Fibroblast of skin of left quadriceps (primary cell): ENCODE measurements at places on chromosomes 2 and 18.

- DNase-seq: no peak
These were observed 139.4 kb downstream of the AKAIN1 start for GRCh38 chr18:5057386-5058348.

GRCh38 chr2:220041447-220041846, 414.0 kb downstream of the SLC4A3 start:
- no peak for DNase-seq

GRCh38 chr2:162113776-162114168, 38.3 kb downstream of the GCG start:
- DNase-seq: peak; percentile 41

GRCh38 chr2:2464094-2464493, 133.0 kb upstream of the MYT1L start:
- DNase-seq: no peak

DNA sequence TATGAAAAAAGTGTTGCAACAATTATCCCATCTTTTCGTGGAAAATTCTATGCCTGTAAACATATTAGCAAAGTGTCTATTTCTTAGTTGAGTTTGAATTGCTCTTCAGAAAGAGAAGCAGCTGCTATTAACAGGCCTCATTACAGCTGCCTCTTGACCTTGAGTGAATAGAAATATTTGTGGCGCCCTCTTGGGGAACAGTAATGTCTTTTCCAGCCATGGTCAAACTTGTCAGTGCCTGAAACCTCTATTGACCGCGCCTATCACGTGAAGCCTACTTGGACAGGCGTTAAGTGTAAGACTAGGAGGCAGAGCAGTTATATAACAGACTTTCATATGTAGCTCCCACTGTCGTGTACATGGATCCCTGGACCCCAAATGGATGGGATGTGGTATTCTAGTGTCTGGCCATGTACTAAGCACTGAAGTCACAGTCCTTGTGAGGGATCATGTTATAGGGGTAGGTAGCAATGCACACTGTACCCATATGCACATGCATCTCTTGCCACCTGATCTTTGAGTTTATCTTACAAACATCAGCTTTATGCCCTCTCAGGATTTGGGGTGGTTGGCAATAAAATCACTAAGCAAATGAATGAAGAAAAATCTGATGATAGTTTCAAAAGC, 245.0 kb downstream of the PTGR3 start:
- no peak for DNase-seq

GRCh38 chr2:214593727-214594126, 182.9 kb downstream of the VWC2L start:
- DNase-seq: peak; percentile 42

DNA sequence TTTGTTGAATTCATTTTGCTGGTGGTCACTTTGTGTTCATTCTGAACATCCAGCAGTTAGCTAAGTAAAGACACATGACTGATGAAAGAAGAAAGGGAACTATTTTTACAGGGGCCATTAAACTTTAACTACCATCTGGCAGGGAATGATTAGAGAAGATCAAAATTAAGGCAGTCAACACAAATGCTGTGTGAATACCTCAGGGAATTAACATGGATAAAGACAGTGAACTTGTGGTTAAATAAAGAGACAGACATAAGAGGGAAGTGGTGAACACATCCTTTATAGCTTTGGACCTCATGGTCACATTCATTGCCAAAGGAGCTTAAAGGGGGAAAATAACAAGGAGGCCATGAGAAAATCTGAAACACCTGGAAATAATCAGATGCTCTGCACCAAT, 52.6 kb upstream of the ATP5MC3 start:
- DNase-seq: peak; percentile 65

GRCh38 chr2:20197192-20197591, 27.7 kb downstream of the SDC1 start:
- DNase-seq: no peak

DNA sequence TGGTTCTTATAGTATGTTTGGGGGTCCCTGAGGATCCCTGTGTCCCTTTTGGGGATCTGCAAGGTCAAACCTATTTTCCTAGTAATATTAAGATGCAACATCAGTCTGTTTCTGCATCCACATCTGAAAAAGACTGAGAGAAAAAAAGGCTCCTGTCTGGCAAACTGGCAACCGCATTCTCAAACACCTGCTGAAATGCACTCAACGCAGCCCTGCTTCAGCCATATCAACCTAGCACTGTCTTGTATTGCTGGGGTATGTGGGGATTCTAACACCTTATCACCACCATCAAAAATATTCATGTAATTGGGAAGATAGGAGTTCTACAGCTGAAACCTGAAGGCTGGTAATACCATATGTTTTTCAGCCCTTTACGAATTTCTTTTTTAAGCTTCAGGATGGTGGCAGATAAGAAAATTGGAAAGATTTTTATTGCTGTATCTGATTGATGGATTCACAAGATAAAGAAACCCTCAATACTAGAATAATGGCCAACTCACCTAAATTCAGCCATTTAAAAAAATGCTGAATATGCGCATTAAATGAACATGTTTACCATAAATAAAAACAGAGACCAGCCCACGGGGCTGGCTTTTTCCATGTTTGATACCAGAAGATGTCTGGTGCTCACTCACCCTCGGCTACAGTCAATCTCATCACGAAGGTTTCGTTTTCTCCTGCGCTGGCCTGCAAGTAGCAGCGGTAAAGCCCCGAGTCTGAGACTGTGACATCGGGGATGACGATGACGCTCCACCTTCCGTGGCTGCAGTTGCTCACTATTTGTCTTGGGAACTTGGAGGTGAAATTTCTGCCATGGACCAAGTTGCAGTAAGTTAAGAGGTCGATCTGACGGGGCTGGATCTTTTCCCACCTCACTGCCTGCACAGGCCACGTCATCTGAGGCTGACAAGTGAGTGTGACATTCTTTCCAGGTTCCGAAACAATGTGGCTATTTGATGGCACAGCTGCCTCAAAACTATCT, 52.3 kb downstream of the CD226 start:
- DNase-seq: no peak

GRCh38 chr18:27713738-27714095, 463.2 kb downstream of the CDH2 start:
- peak; percentile 87 for DNase-seq

- no peak for DNase-seq
These were observed 19.6 kb downstream of the GPR35 start for GRCh38 chr2:240644859-240645301.

- DNase-seq: no peak
These were observed 17.7 kb upstream of the ACOXL start for GRCh38 chr2:110714452-110715224.

- DNase-seq: no peak
These were observed 750.2 kb downstream of the CCDC85A start for GRCh38 chr2:56933976-56934375.

DNA sequence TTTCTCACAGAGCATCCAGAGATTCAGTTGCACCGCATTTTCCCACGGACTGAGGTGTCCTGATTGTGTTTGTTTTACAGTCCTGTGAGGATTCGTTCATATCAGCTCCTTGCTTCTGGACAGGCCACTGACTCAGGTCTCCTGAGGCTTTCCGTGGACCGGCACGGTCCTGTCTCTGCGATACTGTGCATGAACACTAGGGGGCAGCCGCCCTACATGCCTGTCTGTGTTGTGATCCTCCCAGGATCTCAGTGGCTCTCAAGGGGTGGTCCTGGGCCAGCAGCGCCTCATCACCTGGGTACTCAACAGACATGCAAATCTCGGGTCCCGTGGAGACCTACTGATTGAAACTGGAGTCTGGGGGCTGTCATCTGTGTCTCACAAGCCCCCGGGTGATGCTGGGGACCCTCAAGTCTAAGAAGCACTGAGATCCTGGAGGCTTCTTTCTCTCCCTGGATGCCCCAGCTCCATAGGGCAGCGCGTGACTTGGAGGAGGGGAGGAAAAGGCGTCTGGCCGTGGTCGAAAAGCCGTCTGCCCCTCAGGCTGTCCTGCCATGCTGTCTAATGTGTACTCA, 28.9 kb downstream of the IL1R2 start:
- peak; percentile 65 for DNase-seq

DNA sequence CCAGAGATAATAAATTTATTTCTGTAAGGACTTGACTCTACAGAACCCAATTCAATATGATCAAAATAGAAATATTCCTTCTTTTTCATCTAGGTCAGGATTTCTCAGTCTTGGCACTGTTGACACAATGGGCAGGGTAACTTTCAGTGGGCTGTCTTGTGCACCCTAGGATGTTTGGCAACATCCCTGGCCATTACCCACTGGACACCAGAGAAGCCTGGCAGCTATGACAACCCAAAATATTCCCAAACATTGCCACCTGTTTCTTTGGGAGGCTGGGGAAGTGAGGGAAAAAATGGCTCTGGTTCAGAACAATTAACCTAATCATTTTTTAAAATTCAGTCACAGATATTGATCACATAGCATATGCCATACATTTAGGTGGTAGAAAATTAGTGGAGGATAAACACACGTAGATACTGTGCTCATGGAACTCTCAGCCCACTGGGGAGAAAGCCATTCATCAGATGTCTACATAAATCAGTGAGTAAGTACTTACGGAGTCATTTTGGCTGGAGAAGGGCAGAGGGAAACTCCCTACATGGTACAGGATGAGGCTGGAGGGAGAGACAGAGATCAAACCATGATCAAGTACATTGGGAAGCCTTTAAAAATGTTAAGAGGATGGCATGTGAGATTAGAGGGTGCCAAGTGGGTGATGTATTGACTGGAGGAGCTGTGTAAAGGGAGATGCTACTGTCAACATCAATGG, 718 bp upstream of the TNP1 start:
- no peak for DNase-seq

DNA sequence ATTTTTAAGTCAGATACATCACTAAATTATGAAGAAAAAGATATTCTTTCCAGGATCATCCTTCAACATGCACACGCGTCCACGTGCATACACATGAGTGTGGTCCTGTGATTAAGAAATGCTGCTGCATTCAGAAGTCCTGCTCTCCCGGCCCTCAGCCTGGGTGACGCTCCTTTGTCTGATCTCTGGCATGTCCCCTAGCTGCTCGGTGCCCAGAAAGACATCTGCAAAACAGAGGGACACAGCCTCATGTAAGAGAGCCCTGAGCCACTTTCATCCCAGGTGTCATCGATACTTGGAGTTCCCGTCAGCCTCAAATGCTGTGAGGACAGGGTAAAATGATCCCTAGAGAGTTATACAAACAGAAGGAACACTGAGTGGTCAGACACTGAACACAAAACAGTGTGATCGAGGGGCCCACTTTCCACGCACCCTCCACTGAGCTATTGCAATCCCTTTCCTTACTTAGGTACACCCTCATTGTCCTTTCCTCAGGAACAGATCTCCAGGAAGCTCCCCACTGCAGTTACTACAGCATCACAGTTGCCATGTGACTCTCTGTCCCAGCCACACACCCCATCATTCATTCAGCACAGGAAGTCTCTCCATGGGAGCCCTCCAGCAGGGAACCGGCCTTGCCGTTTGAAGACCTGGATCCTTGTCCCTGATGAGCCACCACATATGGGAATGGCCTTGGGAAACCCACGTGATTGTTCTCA, 32.1 kb downstream of the CRACDL start:
- DNase-seq: no peak

- no peak for DNase-seq
These were observed 6.1 kb downstream of the DCTN1 start for GRCh38 chr2:74373985-74374384.

- no peak for DNase-seq
These were observed 55.0 kb downstream of the RPL37A start for GRCh38 chr2:216553482-216554240.

GRCh38 chr18:75132931-75133525, 75.9 kb downstream of the PTGR3 start:
- no peak for DNase-seq

GRCh38 chr2:160062292-160063005, at the start of gene PLA2R1:
PLA2R1 (minus strand) TSS chr2:160062615; CDS start chr2:160062403, 212 bp downstream.
- DNase-seq: peak; percentile 22

GRCh38 chr2:105712981-105713596, 31.6 kb upstream of the NCK2 start:
- DNase-seq: peak; percentile 48

DNA sequence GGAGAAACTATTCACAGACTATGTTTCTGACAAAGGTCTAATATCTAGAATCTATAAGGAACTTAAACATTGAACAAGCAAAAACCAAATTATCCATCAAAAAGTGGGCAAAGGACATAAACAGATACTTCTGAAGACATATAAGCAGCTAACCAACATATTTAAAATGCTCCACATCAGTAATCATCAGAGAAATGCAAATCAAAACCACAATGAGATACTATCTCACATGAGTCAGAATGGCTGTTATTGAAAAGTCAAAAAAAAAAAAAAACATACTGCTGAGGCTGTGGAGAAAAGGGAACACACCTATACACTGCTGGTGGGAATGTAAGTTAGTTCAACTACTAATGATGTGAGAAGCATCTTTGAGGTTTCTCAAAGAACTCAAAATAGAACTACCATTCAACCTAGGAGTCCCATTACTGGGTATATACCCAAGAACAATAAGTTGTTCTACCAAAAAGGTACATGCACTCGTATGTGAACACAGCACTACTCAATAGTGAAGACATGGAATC, 220.4 kb upstream of the TFPI start:
- DNase-seq: peak; percentile 44

DNA sequence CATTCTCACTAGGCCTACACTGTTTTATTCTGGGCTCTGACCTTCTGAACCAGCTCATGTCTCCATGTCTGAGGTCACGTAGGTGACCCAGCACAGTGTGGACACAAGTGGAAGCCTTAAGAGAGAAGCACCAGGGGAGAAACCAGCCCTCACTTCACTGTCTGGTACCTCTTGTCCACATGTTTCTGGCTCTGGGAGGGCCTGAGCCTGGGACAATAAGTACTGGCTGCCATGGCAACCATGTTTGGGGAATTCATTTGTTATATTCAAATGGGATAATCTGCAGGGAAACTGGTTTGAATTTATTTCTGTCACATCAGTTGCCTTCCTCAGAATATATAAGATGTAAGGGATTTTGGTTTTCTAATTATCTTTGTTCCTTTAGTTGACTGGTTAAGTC, 23.3 kb downstream of the MYO3B start:
- no peak for DNase-seq

- no peak for DNase-seq
These were observed 45.2 kb downstream of the FAM178B start for GRCh38 chr2:96940980-96941775.

DNA sequence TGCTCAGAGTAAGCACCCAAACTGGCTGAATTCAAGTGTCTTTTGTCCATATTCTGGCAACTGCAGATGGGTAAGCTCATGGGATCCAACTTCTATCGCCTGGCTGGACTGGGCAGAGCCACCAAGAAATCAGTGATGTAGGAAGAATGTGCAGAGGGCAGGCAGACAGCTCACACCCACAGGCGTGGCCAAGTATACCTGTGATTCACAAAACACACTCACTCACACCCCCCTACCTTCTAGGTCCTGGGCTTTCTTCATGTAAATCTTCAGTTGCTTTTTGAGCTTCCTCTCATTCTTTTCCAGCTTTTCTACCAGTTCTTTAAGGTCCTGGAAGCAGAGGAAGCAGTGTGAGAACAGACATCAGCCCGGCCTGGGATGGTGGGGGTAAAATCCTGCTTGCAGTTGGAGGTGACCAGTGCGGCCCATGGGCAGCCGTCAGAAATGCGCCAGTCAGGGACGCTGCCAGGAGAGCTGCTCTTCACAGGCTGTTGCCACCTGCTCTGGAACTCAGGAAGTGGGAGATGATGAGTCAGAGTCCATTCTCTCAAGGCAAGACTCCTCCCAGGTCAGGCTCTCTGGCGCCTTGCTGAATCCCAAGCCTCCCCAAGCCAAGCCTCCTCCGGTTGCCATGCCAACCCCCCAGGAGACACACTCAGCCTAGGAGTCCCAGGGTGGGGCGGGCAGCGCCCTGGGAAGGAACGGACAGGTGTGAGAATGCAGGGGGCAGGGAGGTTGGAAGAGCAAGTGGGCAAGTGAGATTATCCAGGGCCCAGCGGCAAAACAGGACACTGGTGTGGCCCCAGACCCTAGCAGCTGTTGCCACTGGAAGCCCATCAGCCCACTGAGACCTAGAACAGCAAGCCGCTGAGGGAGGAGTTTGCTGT, 36.2 kb upstream of the ACAA2 start:
- DNase-seq: no peak
